ENCODE measurements at places on chromosomes 7 and 10. TPM values are rescaled to one million over a fixed set of nuclear protein-coding genes. Genes with fewer than 3 reads are reported as not detected.

- DNase-seq: no peak
Observed at GRCh38 chr7:127390817-127391590, 1.5 kb downstream of the ZNF800 start.

- DNase-seq: no peak
Observed at GRCh38 chr10:79392020-79392398, 44.7 kb downstream of the PPIF start.

DNA sequence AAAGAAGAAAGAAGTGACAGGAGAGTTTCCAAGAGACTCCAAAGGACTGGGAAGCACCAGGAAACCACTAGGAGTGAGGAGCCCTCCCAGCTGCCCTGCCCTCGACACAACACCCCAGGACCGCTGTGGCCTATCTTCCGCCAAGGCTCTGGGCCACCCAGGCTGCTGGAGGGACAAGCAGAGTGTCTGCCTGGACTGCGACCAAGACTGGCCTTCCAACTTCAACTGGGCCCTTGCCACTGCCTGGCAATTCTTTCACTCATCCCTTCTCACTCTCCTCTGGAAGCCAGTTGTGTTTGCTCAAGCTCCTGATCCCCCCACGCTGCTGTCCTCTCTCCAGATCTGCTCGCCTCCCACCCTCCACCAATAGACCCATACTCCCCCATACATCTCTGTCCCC is 10.2 kb downstream of the KIAA1549 start:
- no peak for DNase-seq

GRCh38 chr7:142196066-142196840 is 61.6 kb downstream of the PRSS58 start:
- DNase-seq: no peak

DNA sequence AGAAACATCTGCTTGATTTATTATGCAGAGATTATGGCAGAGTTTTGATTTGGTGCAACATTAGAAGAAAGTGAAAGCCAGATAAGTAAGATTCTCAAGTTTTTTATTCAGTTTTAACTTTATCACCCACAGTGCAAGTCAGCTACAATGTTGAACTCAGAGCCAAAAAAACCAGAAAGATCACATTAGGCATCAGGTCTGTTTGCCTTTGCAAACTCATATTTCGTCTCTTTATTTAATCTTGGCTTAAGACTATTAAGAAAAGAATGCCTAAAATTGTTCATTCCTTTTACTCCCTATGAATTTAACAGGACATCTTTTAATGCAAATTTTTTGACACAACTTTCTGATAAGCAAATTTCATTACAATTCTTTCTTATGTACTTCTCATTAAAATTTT is 76.0 kb upstream of the TMEM26 start:
- DNase-seq: no peak

DNA sequence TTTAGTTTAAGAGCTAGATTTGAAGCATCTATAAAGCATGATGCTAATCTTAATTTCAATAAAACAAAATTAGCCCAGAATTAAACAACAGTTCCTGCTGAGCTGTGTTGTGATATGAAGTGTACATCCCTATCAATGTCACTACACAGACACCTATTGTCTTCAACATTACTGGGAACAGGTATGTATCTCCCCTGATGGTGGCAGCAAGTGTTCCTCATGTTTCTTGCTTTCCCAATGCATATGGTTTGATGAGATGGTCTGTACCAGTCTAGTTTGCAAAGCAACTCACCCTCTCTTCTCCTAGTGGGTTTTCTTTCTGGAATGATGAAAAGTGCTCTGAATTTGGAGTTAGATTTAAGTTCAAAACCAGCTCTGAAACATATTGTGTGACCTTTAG is 38.1 kb downstream of the TSPAN12 start:
- no peak for DNase-seq

DNA sequence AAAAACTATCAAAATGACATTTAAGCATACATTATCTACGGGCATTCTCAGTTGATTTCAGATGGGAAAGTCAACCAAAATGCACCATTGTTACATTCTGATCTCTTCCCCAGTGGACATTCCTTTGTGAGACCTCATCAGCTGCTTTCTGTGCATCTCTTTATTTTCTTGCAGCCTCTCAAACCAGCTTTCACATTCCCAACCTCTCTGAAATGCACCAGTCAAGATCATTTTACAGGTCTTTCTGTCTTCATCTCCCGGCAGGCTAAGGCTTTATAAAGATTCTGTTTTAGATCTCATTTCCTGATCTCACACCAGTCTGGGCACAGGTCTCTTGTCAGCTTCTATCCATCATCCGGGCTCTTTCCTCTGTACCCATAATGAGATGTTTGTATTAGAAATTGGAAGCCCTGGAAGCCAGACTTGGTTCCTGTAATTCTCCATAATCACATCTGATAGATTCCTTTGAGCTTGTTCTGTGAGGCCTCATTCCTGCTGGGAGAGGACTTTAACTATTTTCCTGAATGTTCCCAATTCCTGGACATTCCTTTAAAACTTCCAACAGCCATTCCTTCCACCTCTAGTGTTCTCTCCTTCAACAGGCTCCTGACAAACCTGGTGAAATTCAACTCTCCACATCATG is 44.3 kb upstream of the ARL4A start:
- no peak for DNase-seq

- DNase-seq: no peak
Observed at GRCh38 chr10:121338206-121338980, 259.9 kb downstream of the FGFR2 start.

- no peak for DNase-seq
Observed at GRCh38 chr7:116593359-116594075, 68.7 kb downstream of the CAV1 start.

DNA sequence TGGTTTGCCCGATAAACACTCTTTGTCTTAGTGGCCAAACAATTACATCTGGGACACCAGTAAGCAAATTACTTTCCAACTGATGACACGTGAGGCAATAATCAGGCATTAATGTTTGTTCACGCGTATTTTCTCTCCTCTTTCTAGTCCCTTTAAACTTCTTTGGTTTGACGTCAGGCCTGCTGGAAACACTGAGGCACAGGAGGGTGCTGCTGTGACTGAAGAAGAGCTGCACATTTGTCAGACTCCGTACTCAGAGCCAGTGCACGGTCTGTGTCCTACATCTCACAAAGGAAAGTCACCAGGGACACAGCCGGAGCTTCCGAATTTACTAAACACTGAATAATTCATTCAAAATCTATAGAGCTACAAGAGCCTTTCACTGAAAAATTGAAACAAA is 57.6 kb upstream of the ANAPC16 start:
- DNase-seq: no peak

DNA sequence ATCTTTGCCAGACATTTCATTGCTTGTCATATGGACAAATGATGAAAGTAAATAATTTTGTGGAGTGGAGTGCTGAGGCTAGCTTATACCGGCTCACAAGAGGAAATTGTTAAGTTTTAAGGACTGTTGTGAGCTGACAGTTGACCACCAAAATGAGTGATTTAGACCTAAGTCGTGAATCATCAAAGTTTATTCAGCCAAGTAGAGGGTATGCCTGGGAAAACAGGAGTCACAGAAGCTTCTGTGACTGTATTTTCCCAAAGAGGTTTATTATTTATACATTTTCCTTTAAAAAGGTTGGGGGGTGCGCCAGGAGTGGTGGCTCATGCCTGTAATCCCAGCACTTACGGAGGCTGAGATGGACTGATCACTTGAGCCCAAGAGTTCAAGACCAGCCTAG is 21.8 kb downstream of the MRPS24 start:
- DNase-seq: no peak

GRCh38 chr7:47803846-47804245 is 144.4 kb downstream of the PKD1L1 start:
- no peak for DNase-seq

- no peak for DNase-seq
Observed at GRCh38 chr10:4086131-4086898, 301.3 kb upstream of the KLF6 start.

DNA sequence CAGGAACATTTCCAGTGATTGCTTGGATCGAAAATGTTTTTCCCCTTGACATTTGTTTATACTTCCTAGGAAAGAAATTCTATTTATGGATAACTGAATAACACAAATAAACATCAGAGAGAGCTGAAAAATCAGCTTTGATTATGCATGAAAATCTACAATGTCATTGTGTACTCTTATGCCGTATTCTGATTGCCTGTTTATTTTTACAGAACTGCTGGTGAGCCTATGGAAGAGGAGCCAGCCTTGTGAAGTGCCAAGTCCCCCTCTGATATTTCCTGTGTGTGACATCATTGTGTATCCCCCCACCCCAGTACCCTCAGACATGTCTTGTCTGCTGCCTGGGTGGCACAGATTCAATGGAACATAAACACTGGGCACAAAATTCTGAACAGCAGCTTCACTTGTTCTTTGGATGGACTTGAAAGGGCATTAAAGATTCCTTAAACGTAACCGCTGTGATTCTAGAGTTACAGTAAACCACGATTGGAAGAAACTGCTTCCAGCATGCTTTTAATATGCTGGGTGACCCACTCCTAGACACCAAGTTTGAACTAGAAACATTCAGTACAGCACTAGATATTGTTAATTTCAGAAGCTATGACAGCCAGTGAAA is 121.5 kb downstream of the TWIST1 start:
- no peak for DNase-seq

RET gene
- polyA plus RNA-seq: 25.6 TPM

CDH23 gene
- 1.6 TPM for polyA plus RNA-seq

SPDYE9 gene
- 0.29 TPM for polyA plus RNA-seq

GJD4 gene
- 0.08 TPM for polyA plus RNA-seq

KIAA1549 gene
- 12.2 TPM for polyA plus RNA-seq

LLCFC1 gene
- 0.67 TPM for polyA plus RNA-seq

NEURL1 gene
- 1.2 TPM for polyA plus RNA-seq

TUBAL3 gene
- 0.23 TPM for polyA plus RNA-seq

CLRN3 gene
- polyA plus RNA-seq: 18.5 TPM

Data from right renal pelvis (tissue), 4 donors.